ENCODE measurements at places on chromosomes 1 and 21.
A peak's percentile ranks its signal among the peaks of the same experiment; 100 is the strongest.

DNA sequence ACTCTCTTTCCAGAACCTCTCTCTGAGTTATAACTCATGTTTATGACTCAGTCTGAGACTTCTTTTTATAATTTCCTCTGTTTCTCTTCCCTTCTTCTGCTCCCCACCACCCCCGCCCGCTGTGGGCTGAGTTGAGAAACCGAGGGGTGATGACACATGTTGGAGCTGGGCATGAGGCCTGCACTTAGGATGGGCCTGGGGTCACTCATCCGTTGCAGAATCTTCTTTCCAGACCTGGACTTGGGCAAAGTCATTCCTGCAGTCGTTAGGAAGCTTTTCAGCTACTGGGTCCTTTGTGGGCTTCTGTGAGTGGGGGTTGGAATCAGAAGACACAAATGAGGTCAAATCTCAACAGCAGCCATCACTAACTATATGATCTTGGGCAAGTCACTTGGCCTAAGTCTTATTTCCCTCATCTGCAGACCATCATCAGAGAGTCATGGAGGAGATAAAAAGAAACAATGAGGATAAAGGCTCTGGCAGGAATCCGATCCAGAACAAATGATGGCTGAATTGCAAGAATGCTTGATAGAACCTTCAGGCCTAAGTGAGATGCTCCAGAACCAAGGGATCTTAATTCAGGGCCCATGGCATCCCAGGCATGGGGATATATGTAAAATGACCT lies 53.4 kb downstream of the RPS6KA1 start:
- no peak for DNase-seq

- DNase-seq = no peak
Observed at GRCh38 chr1:236207121-236207520, 64.8 kb downstream of the GPR137B start.

GRCh38 chr21:43190951-43191350 lies 22.1 kb downstream of the CRYAA start:
- DNase-seq = no peak

DNA sequence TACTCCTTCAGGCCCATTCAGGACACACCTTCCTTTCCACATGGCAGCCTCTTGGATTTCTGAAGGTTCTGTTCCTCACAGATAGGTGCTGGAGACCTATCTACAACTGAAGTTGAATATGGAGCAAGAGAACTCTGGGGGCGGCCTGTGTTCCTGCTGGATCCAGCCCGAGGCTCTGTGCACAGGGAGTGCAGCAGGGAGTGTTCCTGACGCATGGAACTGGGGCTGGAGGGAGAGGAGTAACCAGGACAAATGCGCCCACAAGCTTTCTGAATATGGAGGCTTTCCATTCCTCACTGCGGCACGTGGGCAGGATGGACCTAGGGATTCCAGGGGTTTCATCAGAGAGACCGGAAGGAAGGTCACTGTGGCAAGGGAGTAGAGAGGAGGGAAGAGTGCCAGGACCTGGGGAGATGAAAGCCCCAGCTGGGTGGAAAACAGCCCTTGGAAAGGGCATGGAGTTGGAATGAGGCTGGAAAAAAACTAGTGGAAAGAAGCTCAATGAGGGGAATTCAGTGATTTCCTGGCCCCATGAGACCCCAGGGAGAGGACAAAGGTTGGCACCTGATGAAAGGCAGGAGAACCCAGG lies 12.5 kb downstream of the PM20D1 start:
- DNase-seq = no peak

DNA sequence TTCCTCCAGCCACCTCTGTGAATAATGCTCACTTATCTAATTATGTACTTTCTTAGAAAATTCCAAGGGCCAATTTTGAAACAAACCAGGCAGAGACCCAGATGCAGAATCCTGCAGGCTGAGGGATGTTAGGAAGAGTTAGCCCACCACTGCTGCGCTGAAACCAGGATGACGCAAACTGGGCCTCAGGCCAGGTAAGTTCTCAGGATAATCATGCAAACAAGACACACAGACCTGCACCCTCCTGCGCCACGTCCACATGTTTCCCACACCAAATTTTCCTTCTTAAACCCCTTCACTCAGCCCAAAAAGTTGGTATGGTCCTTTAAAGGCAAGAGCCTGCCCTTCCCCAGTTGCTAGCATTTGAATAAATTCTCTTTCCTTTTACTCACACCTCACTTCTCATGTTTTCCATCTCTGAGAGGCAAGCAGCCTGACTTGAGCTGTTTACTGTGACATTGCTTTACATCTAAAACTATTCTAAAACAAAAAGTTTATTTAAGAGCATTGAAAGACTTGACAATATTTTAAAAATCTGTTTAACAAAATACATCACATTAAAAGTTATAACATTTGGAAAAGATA lies 887.1 kb downstream of the LRRIQ3 start:
- DNase-seq = no peak

- DNase-seq = no peak
Observed at GRCh38 chr1:74513411-74514300, 1.2 kb upstream of the LRRC53 start.

DNA sequence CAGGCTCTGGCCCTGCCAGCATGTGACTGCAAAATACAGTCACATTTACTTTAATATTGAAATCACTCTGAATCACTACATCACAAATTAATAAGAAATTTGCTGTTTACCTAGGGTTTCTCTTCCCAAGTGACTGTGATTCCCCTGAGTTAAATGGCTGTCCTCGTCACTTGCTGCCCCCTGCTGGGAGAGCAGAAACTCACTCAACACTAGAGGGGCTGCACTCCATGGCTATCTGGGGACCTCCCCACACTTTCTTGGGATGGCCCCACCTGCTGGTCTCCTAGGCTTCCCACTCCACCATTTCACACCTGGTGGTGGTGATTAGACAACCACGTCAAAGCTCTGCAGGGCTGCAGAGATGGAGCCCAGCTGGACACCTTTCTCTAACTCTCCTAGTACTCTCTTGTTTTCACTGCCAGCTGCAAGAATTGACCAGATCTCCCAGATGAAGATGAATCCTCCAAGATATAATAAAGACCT lies 63.4 kb downstream of the CD2 start:
- peak; percentile 69 for DNase-seq

DNA sequence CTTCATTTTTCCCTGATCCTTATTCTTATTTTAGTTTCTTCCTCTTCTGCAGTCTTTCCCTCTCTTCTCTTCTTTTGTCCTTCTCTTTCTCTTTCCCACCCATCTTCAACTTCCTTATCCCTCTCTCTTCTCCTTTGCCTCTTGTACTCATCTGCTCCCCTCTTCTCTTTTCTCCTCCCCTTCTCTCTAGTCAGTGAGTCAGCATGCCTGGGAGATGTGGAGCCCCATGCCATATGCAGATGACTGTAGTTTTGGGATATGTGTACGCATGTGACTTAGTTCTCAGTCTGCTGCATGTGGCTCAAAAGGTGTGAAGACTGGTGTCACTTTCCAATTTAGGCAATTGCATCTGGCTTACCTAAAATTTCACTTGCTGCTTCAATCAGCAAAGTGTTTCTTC lies 10.4 kb downstream of the DNAJC6 start:
- DNase-seq = no peak

DNA sequence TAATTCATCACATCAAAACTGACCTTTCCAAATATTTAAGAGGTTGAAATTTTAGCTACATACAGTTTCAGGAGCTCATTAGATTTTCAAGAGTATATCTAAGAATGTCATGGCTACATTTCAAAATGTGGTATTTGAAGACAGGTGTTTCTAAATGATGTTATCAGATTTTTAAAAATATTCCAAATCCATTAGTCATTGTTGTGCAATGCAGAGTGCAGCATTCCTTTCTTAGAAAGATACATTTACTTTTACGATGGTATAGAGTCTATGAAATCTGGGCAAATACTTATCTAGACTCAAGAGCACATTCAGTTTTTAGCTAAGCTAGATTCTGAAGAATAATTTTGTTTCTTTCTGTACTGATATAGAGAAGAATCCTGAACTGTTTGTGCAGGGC lies 230.3 kb downstream of the CHRM3 start:
- no peak for DNase-seq

DNA sequence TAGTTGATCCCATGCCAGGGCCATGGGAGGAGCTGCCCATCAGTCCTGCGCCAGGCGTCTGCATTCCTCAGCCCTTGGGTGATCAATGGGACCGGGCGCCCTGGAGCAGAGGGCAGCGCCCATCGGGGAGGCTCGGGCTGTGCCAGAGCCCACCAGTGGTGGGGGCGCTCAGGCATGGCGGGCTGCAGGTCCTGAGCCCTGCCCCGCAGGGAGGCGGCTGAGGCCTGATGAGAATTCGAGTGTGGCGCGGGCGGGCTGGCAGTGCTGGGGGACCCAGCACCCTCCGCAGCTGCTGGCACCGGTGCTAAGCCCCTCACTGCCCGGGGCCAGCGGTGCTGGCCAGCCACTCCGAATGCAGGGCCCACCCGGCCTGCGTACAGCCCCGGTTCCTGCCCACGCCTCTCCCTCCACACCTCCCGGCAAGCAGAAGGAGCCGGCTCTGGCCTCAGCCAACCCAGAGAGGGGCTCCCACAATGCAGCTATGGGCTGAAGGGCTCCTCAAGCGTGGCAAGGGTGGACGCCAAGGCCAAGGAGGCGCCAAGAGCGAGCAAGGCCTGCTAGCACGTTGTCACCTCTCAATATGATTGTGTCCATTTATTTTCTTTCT lies 238.1 kb upstream of the OLFM3 start:
- DNase-seq = no peak

DNA sequence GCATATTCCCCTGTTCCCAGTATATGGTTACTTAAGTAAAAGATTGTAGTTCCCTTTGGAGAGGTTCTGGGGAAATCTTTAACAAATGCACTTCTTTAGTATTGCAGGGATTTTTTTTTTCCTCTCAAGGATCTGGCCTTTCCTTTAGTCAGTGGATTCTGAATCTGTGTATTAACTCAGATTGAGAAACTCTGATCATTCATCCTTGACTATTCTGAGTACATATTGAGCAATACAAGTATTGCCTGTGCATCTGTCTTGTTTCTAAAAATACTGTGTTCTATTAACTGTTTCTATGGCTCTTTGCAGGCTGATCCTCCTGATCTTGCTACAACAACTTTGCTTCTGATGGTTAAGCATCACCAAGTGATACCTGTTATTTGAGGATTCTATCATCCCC lies 67.8 kb upstream of the FGGY start:
- no peak for DNase-seq

Data from NCI-H524 (cell line).